Lower leg skin (tissue), 4 donors: ENCODE measurements at places on chromosomes 12 and 14. TPM values are rescaled to one million over a fixed set of nuclear protein-coding genes. Genes with fewer than 3 reads are reported as not detected.

DNA sequence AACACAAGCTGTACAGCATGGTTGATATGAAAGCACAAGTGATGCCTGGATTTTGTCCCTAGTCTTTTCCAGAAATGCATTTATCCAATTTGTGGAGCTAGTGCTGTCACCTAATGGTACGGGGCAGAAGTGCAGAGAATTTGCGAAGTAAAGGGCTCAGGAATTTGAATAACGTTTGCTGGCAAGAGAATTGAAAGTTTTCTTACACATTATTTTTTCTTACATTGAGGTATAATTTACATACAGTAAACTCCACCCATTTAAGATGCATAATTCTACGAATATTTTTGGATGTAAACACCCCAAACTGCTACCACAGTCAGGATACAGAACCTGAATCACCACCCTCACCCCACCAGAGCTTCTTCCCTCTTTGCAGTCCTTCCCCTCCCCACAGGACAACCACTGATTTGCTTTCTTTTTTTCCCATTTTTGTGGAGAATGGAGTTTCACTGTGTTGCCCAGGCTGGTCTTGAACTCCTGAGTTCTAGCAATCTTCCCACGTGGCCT is 3.5 kb downstream of the AICDA start:
- no peak for DNase-seq

DNA sequence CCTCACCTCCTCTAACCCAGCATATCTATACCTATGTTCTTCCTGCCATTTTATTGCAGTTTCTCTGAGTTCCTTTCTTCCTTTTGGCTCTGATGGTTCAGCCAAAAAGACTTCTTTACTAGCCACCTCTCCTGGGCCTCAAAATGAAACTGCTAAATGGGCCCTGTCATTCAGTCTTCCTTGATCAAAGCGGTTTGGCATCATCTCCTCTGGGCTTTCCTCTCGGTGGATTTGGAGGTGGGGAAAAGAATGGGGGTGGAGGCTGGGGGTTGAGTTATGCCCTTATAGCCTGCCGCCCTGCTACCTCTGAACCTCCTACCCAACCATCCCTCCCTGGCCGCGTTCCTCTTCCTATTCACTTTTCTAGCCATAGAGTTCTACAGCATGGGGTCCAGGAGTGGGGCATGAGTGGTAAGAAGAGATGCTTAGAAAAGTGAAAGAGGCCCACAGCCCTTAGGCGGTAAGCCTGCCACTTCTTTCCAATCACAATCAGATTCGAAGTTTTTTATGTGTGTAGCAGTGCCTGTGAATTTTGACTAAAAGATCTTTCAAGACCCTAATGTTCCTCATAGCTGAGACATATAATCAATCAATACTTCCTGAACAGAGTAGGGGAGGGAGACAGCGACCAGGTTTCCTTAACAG is 2.5 kb downstream of the AJUBA start:
- DNase-seq: no peak

ARID4A gene
- 32.6 TPM for total RNA-seq

GSKIP gene
- 37.1 TPM for total RNA-seq

PZP gene
- not detected for total RNA-seq
